Stimulated activated CD8-positive, alpha-beta memory T cell treated with anti-CD3 and anti-CD28 coated beads, Interleukin-7, amount 100 ng/mL, for 48 hours (primary cell): ENCODE measurements at places on chromosomes 1 and 21.

DNA sequence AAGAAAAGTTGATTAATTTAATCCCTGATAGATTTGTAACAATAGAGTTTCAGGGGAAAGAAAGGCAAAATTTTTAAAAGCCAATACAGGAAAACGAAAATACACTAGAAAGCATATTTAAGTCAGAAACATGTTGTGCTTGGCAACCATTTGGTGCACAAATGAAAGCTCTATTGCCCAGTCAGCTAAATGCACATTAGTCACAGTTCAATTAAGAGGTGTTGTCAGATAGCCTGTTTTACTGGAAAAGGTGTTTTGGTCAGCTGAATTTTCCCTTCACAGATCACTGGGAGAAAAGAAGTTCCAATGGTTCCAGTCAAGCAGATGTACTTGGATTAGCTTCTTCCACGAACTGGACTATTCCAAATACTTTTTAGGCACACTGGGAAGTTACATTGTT lies 25.4 kb downstream of the RGS4 start:
- DNase-seq, result no peak

- no peak for DNase-seq
Observed at GRCh38 chr1:215890438-215890837, 323.3 kb downstream of the KCTD3 start.

DNA sequence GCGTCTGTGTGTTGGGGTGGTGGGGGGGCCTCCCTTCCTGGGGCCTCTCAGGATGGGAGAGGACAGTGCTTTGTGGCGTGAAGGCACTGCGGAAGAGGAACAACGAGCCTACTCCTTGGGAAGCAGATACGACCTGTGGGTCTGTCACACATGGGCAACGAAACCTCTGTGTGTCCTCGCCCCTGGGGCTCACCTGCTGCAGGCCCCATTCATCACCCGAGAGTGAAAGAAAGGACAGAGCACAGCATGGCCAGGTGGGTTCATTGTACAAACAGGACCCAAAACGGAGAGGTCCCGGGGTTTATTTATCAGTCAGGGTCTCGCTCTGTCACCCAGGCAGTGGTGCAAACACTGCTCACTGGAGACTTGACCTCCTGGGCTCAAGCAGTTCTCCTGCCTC lies 40.1 kb upstream of the LIN9 start:
- no peak for DNase-seq

GRCh38 chr1:8388732-8389562 lies 71.0 kb downstream of the SLC45A1 start:
- DNase-seq, result no peak

GRCh38 chr1:61638911-61639605 lies 85.9 kb downstream of the TM2D1 start:
- no peak for DNase-seq

DNA sequence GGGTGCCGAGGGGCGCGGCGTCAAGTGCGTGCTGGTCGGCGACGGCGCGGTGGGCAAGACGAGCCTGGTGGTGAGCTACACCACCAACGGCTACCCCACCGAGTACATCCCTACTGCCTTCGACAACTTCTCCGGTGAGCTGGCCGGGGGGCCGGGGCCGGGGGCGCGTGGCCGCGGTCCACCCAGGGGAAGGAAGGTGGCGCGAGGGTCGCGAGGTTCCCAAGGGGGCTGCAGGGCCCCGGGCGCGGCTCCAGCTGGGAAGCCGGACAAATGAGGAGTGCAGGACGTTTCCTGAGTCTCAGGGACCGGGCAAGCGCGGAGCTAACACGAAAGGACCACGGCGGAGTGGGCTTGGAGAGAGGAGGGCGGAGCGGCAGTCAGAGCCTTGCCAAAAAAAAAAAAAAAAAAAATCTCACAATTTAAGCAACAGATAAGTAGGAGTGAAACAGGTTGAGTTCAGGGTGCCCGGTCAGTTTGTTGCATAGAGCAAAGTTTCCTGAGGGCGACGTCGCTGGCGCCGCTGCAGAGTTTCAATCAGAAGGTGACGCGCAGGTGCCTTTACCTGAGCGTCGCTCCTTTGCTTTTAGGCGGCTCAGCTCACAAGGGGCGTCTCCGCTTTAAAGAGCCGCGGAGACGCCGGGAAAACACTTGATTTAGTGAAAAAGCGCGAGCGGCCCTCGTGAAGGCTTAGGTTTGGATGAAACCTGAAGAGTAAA lies 750 bp downstream of the RHOU start:
- DNase-seq, result no peak

- no peak for DNase-seq
Observed at GRCh38 chr1:26283279-26283853, 3.5 kb downstream of the SH3BGRL3 start.

DNA sequence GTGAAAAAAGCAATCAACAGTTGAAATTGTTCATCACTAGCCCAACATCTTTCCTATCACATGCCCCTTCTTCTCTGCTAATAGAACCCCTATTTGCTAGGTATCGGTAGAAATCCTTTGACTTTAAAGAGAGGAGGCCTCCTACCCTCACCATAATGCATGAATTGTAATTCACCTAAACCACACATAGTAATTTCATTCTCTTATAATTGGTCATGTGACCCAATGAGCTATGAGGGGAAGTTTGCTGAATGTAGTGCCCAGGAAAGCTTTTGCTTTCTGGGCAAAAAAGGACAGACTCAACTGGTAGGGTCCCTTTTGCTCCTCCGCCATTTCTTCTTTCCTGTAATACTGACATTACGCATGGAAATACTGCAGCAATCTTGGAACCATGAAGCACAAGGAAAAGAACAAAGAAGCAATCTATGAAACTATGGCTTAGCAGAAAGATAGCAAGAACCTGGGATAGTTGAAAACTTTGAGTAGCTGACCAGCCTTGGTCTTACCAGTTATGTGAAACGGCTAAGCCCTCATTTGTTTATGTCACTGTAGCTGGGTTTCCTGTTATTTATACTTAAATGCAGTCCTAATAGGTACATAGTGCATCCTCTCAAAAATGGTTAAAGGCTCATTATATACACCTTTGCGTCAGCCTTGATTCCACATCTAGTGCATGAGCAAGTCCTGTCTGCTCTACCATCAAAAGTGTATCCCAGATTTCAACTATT lies 10.2 kb upstream of the CHI3L2 start:
- DNase-seq, result no peak

GRCh38 chr1:111906816-111907215 lies 82.7 kb downstream of the KCND3 start:
- no peak for DNase-seq

DNA sequence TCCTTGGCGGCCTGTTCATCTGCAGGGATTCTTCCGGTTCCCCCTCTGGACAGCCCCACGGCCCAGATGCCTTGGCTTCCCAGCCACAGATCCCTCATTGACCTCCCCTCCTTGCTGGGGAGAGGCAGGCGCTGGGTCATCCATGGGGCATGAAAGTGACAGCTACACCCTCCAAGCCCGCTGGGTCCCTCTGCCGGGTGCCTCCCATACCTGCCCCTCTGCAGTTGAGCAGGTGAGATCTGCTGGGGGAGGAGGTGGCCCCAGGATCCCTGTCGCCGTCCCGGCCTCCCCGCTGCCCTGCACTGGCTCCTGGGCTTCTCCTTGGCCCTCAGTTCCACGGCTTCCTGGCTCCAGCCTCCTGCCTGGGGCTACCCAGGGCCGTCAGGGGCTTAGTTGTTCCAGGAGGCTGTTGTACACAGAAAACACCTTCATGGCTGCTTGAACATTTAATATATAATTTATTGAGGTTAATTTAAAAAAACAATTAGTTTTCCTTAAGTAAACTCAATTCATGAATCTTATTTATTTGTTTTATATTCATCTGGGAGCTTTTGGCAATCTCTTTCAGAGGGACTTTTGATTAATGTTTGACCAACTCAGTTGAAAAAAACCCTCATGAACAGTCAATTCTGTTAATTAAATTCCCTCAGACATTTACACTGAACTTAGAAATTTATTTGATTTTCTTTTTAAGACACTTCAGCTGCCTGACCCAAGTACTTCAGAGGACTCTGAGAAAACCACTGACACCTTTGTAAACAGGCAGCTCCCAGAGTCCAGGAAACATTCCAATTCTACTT lies 67.6 kb upstream of the ABCG1 start:
- DNase-seq, result no peak

DNA sequence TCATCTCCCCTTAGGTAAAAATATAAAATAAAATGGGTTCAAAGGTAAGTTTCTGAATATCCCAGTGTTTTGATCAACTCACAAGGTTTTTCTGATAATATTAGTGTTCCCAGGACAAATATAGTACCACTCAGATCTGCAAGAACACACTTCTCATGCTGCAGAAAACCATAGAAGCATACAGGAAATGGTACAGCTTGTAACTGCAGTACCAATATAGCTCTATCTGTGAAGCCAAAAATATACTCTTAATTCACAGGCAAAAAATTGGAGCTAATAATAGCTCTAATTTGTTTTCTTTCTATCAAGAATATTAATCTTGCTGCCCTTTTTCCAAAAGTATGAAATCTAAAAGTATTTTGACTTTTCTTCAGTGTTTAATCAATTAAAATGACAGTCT lies 13.2 kb downstream of the VPS45 start:
- DNase-seq, result no peak

GRCh38 chr1:42231253-42231652 lies 66.7 kb upstream of the GUCA2A start:
- no peak for DNase-seq

GRCh38 chr1:231847612-231848397 lies 221.2 kb downstream of the DISC1 start:
- no peak for DNase-seq

DNA sequence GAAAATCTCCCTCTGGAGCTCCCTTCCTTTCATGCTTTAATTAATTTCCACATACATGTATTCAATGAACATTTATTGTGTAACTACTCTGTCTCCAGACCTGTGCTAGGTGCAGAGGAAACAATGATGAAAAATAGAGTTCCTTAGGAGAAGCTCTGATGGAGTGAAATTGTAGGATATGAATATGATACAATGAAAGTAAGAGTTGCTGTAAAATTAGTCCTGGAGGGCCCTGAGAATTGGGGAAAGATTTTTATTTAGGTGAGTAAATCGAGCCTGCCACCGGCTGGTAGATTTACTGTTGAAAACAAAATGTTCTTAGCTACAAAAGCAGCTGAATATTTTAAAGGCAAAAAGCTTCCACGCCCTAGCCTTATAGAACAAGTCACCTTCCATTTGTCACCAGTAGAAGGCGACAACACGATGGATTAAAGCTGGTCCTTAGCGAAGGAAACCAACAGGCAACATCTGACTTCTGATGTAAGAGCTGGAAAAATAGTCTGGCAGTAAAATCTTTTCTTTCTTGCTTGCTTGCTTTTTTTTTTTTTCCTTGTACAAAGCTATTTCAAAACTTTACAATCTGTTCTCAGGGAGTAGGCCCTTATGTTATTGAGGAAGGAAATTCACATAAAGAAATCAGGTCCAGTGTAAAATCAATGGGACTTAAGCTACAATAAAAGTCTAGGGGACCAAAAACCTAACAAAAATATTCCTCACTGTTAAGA lies 82.0 kb upstream of the ROR1 start:
- no peak for DNase-seq

DNA sequence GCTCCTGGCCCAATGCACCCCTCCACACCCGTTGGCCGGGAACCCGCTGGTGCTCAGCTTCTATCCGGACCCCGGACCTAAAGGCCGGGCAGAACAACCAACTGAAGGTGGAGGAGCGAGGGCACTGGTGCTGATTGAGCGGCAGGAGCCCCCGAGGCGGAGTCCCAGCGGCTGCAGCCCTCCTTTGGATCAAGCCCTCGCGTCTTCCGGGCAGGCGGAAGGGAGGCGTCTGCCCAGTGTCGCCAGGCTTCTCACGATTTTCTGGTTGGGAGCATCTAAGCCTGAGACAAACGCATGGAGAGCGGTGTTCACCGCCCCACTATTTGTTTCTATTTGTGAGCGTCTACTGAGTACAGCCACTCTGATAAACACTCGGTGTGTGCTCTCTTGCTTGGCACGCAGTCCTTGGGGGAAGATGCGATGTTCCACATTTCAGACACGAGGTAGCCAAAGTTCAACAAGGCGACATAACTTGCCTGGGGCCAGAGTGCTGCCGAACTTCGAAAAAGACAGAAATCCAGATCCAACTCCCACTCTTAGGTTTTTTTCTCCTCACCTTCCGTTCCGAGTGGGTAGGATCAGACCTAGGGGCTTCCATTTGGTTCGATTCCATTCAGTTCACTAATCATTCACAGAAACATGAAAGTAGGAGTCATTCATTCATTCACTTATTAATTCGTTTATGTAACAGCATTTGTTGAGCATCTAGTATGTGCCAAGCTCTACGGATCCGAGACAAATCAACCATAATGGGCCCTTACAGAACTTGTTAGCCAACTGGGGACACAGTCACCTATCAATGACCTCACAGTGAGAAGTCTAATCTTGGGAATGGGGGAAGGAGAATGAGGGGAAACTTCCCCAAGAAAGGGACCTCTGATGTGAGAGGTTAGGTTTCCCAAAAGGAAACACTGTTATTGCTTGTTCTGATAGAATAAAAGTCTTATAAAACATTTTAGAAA lies 4.9 kb upstream of the DMRTA2 start:
- DNase-seq, result no peak

- DNase-seq, result no peak
Observed at GRCh38 chr1:192474080-192474683, 101.4 kb upstream of the RGS1 start.

DNA sequence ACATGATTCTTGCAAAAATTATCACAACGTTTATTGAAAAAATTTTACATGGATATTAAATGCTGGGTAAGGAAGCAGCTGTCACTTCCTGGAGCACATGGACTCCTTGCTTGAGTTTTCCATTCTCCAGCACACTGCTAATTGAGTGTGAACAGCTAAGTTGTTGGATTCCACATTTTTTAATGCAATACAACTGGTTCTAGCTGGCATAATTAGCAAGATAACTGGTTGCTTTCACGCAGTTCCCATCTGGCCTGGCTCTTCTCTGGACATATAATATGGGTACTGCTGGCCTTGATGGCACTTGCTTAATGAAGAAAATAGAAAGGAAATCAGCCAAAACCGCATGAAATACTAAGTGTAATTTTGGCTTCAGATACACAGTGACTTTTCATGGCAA lies 26.6 kb downstream of the RGS21 start:
- DNase-seq, result no peak

DNA sequence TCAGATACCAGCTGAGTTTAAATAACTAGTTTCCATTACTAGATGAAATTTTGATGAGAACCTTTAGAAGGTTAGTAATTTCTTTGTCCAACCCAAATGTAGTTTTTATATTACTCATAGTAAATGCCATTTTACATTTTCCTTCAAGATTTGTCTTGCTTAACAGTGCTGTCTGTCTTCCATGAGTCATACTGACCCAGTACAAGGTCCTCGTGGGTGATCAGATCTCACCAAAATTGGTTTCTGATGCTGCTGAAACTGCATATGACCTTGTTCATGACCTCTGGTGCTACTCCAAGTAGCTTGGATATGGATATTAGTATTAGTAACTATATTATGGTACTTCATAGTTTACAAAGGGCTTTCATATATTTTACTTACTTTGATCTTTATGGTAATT lies 207.1 kb downstream of the RYR2 start:
- no peak for DNase-seq
